H9 (cell line): ENCODE measurements at places on chromosomes 7 and 10. TPM values are rescaled to one million over a fixed set of nuclear protein-coding genes. Genes with fewer than 3 reads are reported as not detected.

DNA sequence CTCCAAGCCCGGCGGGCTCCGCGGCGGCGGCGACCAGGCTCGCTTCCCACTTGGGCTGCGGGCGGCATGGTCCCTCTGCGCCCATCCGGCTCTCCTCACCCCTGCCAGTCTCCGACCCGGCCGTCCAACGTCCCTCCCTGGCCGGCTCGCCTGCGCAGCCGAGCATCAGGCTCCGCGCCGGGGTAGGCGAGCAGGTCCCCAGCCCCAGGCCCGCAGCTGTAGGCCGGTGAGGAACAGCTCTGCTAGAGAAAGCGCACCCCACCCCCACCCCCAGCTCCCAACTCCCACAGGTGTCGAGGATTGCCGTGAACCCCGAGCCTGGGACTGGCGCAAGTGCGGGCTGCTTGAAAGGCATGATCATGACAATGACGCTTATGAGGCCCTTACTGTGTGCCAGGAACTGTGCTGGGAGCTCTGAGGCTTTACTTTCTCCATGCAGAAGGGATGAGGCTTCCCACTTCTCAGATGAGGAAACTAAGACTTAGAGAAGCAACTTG, 20.8 kb upstream of the PAX2 start:
- H3K27me3 ChIP-seq: peaks cover 77% of the 10 kb centered on the region
- H3K4me3 ChIP-seq: peak overlapping the region; percentile 52; the same call in 1 of the 3 replicates

ZKSCAN5 gene
- 16.6 and 17.3 TPM in 2 replicates for total RNA-seq

DNA sequence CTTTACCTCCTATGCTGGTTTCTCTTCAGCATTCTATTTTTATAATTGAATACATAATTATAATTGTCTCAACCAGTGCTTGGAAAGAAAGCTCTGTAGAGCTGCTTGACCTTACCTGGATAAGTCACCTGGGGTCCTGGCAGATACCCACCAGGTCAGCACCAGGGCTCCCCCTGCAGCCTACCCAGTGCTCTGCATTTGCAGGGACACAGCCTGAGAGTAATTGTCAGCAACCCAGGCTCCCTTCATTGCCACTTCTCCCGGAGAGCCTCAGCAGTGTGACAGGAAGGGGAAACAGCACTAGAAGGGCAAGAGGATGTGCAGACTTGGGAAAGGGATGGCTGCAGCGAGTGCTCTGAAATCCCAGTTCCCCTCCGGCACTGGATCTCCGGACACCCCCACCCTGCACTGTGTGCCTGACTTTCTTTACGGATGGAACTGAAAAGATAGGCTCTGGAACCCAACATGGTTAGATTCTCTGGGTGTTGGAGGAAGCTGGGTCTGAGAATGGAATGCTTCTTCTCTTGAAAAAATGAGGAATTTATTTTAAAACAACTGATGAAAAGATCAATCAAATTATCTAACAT, 11.4 kb upstream of the PAX4 start:
- peak; percentile 95 for DNase-seq
- H3K4me1 ChIP-seq: no peaks in the 10 kb centered on the region
- peak overlapping the region; percentile 24; the same call in 1 of the 3 replicates for H3K4me3 ChIP-seq

DNA sequence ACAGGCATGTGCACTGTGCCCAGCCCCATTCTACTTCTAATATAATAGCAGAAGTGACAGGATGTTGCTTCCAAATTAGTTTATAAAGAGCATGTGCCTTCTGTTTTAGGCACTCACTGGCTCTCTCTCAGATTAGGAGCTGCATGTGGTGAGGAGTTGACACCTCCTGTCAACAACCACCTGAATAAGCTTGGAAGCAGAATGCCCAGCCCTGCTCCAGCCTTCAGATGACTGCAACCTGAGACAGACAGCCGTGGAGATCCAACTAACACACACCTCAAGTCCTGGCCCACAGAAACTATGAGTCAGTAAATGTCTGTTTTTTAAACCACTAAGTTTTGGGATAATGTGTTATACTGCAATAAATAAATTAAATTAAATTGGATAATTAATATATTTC, 54.5 kb downstream of the PARD3 start:
- no peak overlapping the region for H3K4me3 ChIP-seq
- H3K27me3 ChIP-seq: no peaks in the 10 kb centered on the region
- H3K36me3 ChIP-seq: no peaks in the 10 kb centered on the region
- peaks cover 4% of the 10 kb centered on the region; the same call in 1 of the 2 replicates for H3K4me1 ChIP-seq
- no peak overlapping the region for H3K27ac ChIP-seq

- no peaks in the 10 kb centered on the region for H3K4me1 ChIP-seq
- H3K36me3 ChIP-seq: peaks cover 6% of the 10 kb centered on the region
- DNase-seq: peak; percentile 37
- H3K27me3 ChIP-seq: no peaks in the 10 kb centered on the region
Measured at GRCh38 chr10:17910125-17910789, 41.5 kb upstream of the SLC39A12 start.

AEBP1 gene
- total RNA-seq: 49.1 and 49.3 TPM in 2 replicates

- H3K27me3 ChIP-seq: no peaks in the 10 kb centered on the region; the same call in 1 of the 2 replicates
- no peak overlapping the region for H3K27ac ChIP-seq
- H3K4me3 ChIP-seq: no peak overlapping the region
- H3K36me3 ChIP-seq: peaks cover 9% of the 10 kb centered on the region
- no peak for DNase-seq
Measured at GRCh38 chr10:132301371-132302330, 6.1 kb downstream of the STK32C start.

TFPI2 gene
- 3.8 and 4.4 TPM in 2 replicates for total RNA-seq

PDE1C gene
- total RNA-seq: 0.17 and 0.31 TPM in 2 replicates

DNA sequence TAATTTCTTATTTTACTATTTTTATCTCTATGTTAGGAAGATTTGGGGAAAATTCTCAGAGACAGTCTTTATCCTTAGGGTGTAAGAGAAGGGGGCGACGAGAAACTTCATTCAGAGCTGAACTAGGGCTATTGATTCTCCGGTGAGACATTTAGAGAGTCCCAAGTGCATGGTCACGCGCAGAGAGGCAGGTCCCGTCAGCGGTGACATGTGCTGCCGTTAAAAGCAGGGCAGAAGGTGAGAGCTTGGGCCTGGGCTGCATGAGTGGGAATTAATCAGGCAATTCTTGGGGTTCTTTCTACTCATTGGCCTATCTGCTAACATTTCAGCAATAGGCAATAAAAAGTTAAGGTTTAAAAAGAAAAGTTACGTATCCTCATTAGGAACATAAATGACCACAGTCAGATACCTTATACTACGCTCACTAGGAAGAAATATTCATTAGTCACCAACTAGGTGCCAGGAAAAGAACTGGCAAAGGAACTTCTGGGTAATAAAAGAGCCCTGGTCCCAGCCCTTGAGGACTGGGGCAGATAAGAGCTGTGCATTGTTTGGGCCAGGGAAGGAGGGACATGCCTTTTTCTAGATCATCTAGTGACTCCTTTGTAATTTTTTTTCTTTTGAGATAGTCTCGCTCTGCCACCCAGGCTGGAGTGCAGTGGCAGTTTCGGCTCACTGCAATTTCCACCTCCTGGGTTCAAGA, 21.2 kb downstream of the PRKCQ start:
- H3K27me3 ChIP-seq: no peaks in the 10 kb centered on the region
- no peaks in the 10 kb centered on the region; the same call in 1 of the 2 replicates for H3K36me3 ChIP-seq
- no peak for DNase-seq
- no peak overlapping the region for H3K4me3 ChIP-seq

RADIL gene
- total RNA-seq: 3.5 and 4.7 TPM in 2 replicates

- DNase-seq: no peak
- H3K4me1 ChIP-seq: no peaks in the 10 kb centered on the region
- H3K4me3 ChIP-seq: no peak overlapping the region
- H3K36me3 ChIP-seq: peaks cover 13% of the 10 kb centered on the region
- no peak overlapping the region for H3K27ac ChIP-seq
Measured at GRCh38 chr7:139597028-139597427, 73.5 kb downstream of the CLEC2L start.

JAKMIP3 gene
- total RNA-seq: 0.50 and 0.55 TPM in 2 replicates

DNA sequence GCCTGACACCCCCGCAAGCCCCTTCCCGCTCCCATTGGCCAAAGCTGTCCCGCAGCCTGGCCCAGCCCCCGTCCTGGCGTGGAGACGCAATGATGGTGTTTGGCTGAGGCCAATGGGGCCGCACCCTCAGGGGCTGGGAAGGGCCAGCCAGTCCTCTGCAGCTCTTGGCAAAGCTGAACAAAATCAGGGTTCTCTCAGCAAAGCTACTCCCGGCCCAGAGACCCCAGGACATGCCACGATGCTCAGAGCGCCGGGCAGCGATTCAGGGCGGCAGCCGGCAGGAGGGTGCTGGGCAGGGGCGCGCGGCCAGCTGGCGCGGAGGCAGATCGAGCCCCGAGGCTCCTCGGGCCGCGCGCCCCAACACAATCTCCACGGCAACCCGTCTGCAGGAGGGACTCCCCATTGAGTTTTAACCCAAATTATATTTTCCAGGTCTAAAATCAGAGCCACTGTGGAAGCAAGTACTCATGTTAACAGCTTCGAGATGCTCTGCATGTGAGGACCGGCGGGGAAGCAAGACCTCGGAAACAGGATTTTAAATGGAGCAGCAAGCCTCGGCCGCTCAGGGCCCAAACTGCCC, 8.8 kb upstream of the CNPY1 start:
- H3K36me3 ChIP-seq: no peaks in the 10 kb centered on the region
- no peaks in the 10 kb centered on the region for H3K4me1 ChIP-seq
- H3K27ac ChIP-seq: no peak overlapping the region
- DNase-seq: no peak
- no peaks in the 10 kb centered on the region for H3K27me3 ChIP-seq

C10orf53 gene
- total RNA-seq: not detected in 2 replicates

GPC2 gene
- total RNA-seq: 39.5 and 45.2 TPM in 2 replicates

DNA sequence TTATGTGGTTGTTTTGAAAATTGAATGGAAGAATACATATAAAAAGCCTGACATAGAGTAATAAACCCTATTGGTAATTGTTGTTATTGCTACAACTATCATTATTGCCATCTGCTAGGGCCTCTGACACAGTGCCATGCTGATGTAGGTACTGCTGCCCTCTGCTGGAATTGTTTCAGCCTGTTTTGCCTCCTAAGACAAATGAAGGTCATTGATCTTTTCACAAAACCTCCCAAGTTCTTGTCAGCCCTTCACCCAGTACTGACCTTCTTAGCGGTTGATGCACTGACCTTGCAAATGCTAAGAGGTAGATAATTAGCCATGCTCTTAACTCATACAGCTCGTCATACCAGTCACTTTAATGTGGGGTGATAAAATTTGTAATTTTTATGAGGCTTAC, 975.2 kb downstream of the SORCS1 start:
- DNase-seq: peak; percentile 62
- H3K4me1 ChIP-seq: no peaks in the 10 kb centered on the region
- H3K4me3 ChIP-seq: no peak overlapping the region
- H3K36me3 ChIP-seq: no peaks in the 10 kb centered on the region
- H3K27ac ChIP-seq: no peak overlapping the region
- H3K27me3 ChIP-seq: no peaks in the 10 kb centered on the region

GRCh38 chr7:50353894-50354595, 49.5 kb downstream of the IKZF1 start:
- no peaks in the 10 kb centered on the region for H3K36me3 ChIP-seq
- H3K27me3 ChIP-seq: no peaks in the 10 kb centered on the region
- H3K4me3 ChIP-seq: no peak overlapping the region
- DNase-seq: no peak
- no peaks in the 10 kb centered on the region for H3K4me1 ChIP-seq

DNA sequence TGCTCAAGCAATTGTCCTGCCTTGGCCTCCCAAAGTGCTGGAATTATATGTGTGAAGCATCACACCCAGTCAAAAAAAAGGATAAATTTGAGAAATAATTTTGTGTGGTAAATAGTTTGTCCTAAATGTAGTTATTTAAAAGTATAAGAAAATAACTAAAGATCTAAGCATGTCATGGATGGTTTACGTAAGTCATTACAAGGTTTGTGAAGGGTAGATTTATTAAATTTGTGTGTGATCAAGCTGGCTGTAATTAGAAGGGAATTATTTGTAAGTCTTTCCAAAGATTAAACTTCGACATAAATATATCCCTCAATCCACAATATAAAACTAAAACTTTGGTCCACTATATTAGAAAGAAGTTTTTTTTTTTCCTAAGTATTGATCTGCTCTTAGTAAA, 28.6 kb downstream of the ORC5 start:
- H3K4me3 ChIP-seq: no peak overlapping the region
- no peak for DNase-seq
- peaks cover 4% of the 10 kb centered on the region; the same call in 1 of the 2 replicates for H3K4me1 ChIP-seq
- no peaks in the 10 kb centered on the region for H3K27me3 ChIP-seq
- H3K36me3 ChIP-seq: peaks cover 69% of the 10 kb centered on the region

DNA sequence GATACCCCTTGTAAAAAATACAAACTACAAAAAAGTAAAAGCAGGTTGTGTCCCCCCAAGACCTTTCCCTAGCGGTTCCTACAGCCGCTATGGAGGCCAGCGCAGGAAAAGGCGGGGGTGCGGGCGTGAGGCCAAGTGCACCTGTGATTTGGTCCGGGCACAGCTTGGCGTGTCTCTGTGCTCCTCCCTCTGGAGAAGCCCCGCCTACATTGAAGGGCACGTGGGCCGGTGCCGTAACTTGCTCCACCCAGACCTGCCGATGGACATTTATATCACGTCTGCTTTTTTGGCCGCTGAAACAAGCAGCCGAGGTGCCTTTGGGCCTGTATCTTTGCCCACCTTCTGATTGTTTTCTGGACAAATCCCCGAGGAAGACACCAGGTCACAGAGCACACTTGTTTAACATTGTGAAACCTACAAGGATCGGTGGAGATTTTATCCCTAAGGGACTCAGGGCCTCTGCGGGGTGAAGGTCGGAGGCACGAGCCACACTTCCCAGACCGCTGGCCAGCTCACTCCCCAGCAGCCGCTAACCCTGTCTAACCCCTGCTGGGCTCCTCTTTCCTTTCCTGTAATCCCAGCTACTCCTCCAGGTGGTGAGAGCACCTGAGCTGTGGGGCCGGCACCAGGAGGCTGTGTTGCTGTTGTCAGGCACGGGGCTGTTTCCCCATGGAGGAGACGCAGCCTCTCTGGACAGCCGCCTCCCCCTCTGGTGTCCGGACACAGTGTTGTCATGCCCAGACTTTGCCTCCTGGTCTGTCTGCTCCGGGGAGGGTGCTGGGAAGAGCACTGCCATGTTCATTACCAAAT, 18.8 kb upstream of the INPP5A start:
- peak; percentile 92 for DNase-seq
- peaks cover 4% of the 10 kb centered on the region; the same call in 1 of the 2 replicates for H3K4me1 ChIP-seq
- peak overlapping the region; percentile 70 for H3K4me3 ChIP-seq
- H3K27ac ChIP-seq: no peak overlapping the region
- H3K27me3 ChIP-seq: no peaks in the 10 kb centered on the region; the same call in 1 of the 2 replicates
- H3K36me3 ChIP-seq: no peaks in the 10 kb centered on the region

INPP5F gene
- 108 and 111 TPM in 2 replicates for total RNA-seq

DNA sequence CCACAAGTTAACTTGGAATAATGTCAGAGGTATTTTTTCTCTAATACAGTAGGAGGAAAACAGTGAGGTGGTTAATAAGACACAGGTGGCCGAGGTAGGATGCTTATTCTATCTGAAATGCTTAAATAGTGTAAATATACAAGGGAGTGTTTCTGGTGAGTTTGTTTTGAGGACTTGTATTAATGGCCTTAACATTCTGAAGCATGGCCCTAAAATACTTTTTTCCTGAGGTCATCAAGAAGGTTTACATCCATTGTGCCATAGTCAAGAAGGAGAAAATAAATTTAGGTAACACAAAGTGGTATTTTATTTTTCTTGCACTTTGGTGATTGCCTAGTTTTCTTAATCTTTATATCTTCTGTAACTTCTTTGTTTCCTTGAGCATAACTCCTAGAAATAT, 18.8 kb downstream of the GNAI1 start:
- DNase-seq: no peak
- H3K4me1 ChIP-seq: no peaks in the 10 kb centered on the region; the same call in 1 of the 2 replicates
- H3K27me3 ChIP-seq: no peaks in the 10 kb centered on the region
- no peak overlapping the region for H3K4me3 ChIP-seq
- H3K36me3 ChIP-seq: no peaks in the 10 kb centered on the region

GRCh38 chr10:43262902-43263466, 3.9 kb downstream of the RASGEF1A start:
- no peaks in the 10 kb centered on the region for H3K4me1 ChIP-seq
- no peak overlapping the region for H3K4me3 ChIP-seq
- no peaks in the 10 kb centered on the region for H3K36me3 ChIP-seq
- no peak overlapping the region for H3K27ac ChIP-seq
- H3K27me3 ChIP-seq: peaks cover 8% of the 10 kb centered on the region; the same call in 1 of the 2 replicates
